WTC11 (cell line): ENCODE measurements at places on chromosomes 11 and 22. TPM values are rescaled to one million over a fixed set of nuclear protein-coding genes. Genes with fewer than 3 reads are reported as not detected.

- H3K4me3 ChIP-seq: no peak overlapping the region
- H3K27me3 ChIP-seq: no peaks in the 10 kb centered on the region
- peaks cover 20% of the 10 kb centered on the region for H3K4me1 ChIP-seq
- H3K36me3 ChIP-seq: no peaks in the 10 kb centered on the region
- DNase-seq: no peak
These were observed 95.5 kb downstream of the PDHX start for GRCh38 chr11:35011944-35012343.

GRCh38 chr11:28820296-28820989, 712.3 kb downstream of the METTL15 start:
- H3K27me3 ChIP-seq: no peaks in the 10 kb centered on the region
- H3K4me1 ChIP-seq: peaks cover 6% of the 10 kb centered on the region
- H3K4me3 ChIP-seq: no peak overlapping the region
- no peaks in the 10 kb centered on the region for H3K36me3 ChIP-seq
- no peak for DNase-seq

GRCh38 chr22:46031066-46031465, 54.1 kb upstream of the WNT7B start:
- no peaks in the 10 kb centered on the region for H3K36me3 ChIP-seq
- DNase-seq: peak; percentile 6
- H3K27me3 ChIP-seq: peaks cover 25% of the 10 kb centered on the region
- peaks cover 45% of the 10 kb centered on the region for H3K4me1 ChIP-seq

The SAA2 gene
- total RNA-seq: 4.1 to 8.2 TPM (median 5.0 TPM) in 3 replicates

GRCh38 chr22:39318507-39319283, 728 bp downstream of the RPL3 start:
- DNase-seq: no peak
- peak overlapping the region; percentile 99 for H3K4me3 ChIP-seq
- H3K27me3 ChIP-seq: peaks cover 4% of the 10 kb centered on the region; the same call in 1 of the 2 replicates
- H3K27ac ChIP-seq: peak overlapping the region; percentile 100

GRCh38 chr11:107573438-107573837, 7.9 kb upstream of the ALKBH8 start:
- no peak overlapping the region for H3K4me3 ChIP-seq
- H3K27ac ChIP-seq: no peak overlapping the region
- H3K36me3 ChIP-seq: no peaks in the 10 kb centered on the region

GRCh38 chr11:65362320-65362931, 7.9 kb downstream of the TIGD3 start:
- no peak overlapping the region for H3K4me3 ChIP-seq
- H3K4me1 ChIP-seq: peaks cover 9% of the 10 kb centered on the region; the same call in 1 of the 2 replicates
- H3K27ac ChIP-seq: peak overlapping the region; percentile 78; the same call in 1 of the 2 replicates
- H3K36me3 ChIP-seq: no peaks in the 10 kb centered on the region

The PKP3 gene
- total RNA-seq: 17.3 to 23.4 TPM (median 21.4 TPM) in 3 replicates

The OR2AT4 gene
- total RNA-seq: 0.02 TPM in 1 of 3 replicates, not detected in the others

DNA sequence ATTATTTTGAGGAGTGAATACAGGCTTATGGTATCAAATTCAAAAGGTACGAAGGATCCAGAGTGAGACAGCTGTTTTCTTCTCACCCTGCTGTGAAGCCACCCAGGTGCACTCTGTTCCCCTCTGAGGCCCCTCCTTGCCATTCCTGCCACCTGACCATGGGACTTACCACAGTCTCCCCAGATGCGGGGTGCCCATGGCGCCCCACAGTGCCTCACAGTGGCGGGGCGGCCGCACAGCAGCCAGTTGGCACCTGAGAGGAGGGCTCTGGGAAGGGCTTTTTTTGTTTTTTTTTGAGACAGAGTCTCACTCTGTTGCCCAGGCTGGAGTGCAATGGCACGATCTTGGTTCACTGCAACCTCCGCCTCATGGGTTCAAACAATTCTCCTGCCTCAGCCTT, 151.7 kb downstream of the CEP164 start:
- H3K36me3 ChIP-seq: no peaks in the 10 kb centered on the region
- H3K27me3 ChIP-seq: peaks cover 2% of the 10 kb centered on the region
- no peak overlapping the region for H3K4me3 ChIP-seq

GRCh38 chr11:108871152-108871551, 206.3 kb downstream of the DDX10 start:
- peak overlapping the region; percentile 67; the same call in 1 of the 2 replicates for H3K27ac ChIP-seq
- no peak overlapping the region for H3K4me3 ChIP-seq
- H3K27me3 ChIP-seq: no peaks in the 10 kb centered on the region
- peak; percentile 32 for DNase-seq
- H3K36me3 ChIP-seq: no peaks in the 10 kb centered on the region
- H3K4me1 ChIP-seq: peaks cover 55% of the 10 kb centered on the region

- H3K27ac ChIP-seq: peak overlapping the region; percentile 88
- H3K4me3 ChIP-seq: no peak overlapping the region
- H3K36me3 ChIP-seq: no peaks in the 10 kb centered on the region
- peaks cover 63% of the 10 kb centered on the region for H3K27me3 ChIP-seq
These were observed 77.2 kb downstream of the TMPRSS5 start for GRCh38 chr11:113628912-113629311.
